ENCODE measurements at places on chromosomes 12 and 14. TPM values are rescaled to one million over a fixed set of nuclear protein-coding genes. Genes with fewer than 3 reads are reported as not detected.

GRCh38 chr12:64059685-64060084, 162.4 kb downstream of the KICS2 start:
- no peak for DNase-seq

ACACB gene
- polyA plus RNA-seq, result 14.4 TPM

CLEC4C gene
- polyA plus RNA-seq, result 0.16 TPM

DNA sequence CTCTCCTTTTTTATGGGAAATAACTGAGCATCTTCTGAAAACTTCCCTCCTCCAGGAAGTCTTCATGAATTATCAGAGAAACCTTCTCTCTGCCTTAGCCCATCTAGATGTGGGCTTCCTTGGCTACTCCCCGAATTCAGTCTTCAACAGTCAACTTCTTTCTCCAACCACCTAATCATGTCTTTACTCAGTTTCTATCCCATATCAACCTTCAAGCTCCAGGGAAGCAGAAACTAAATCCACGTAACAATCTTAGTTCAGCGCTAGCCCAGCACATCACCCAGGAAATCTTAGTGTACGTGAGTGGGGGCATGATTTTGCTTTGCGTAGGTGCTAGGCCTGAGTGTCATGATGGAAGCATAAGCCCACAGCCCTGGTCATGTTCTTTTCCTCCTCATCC, 12.7 kb upstream of the KRT77 start:
- DNase-seq, result no peak

ACOT4 gene
- polyA plus RNA-seq, result 2.6 TPM

ITGA5 gene
- polyA plus RNA-seq, result 43.6 TPM

SDR9C7 gene
- 0.10 TPM for polyA plus RNA-seq

GRCh38 chr14:34682787-34683321, 31.5 kb downstream of the CFL2 start:
- no peak for DNase-seq

GRCh38 chr12:124921200-124922031, 7.0 kb upstream of the UBC start:
- DNase-seq, result no peak

- no peak for DNase-seq
These were observed 66.1 kb downstream of the CCDC88C start for GRCh38 chr14:91351512-91351862.

GRCh38 chr14:103568952-103569351, 6.2 kb downstream of the COA8 start:
- no peak for DNase-seq

GRCh38 chr12:92639017-92639416, 63.8 kb upstream of the PLEKHG7 start:
- no peak for DNase-seq

GRCh38 chr12:108180255-108181094, 51.4 kb downstream of the WSCD2 start:
- DNase-seq, result no peak

MMP17 gene
- polyA plus RNA-seq, result 1.5 TPM

DNA sequence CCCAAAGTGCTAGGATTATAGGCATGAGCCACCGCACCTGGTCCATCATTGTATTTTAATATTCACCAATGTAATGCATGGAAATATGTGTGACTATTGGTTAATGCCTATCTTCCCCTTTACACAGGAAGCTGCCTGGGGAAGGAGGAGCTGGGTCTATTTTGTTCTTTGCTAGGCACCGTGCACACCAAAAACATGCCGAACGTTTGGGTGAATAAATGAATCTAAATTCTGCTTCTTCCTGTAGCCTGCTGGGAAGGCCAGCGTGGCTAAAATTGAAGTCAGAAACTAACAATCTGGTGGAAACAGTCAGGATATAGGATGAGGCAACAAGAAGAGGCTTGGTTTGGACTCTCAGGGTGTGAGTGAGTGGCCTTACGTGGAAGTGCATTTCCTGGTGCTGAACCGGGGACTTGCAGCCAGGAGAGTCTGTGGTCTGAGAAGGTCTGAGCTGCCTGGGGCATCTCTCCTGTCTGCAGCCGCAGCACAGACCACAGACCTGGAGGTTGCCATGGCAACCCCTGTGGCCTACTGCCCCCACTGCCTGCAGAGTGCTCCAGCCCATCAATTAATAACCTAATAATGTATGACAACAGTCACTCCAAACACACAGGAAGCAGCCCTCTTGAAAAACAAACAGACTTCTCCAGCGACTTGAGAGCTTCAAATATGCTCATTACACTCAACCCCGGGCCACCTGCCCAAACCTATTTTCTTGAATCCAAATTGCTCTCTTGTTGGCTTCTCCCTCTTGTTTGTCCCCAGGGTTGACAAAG, 5.5 kb upstream of the GPR68 start:
- no peak for DNase-seq

GRCh38 chr14:95557832-95558231, 23.0 kb downstream of the GLRX5 start:
- DNase-seq, result no peak

- DNase-seq, result no peak
These were observed 42.5 kb downstream of the SLC2A13 start for GRCh38 chr12:40063414-40063813.

- DNase-seq, result no peak
These were observed 723.7 kb upstream of the TBX3 start for GRCh38 chr12:115407723-115408122.

DNA sequence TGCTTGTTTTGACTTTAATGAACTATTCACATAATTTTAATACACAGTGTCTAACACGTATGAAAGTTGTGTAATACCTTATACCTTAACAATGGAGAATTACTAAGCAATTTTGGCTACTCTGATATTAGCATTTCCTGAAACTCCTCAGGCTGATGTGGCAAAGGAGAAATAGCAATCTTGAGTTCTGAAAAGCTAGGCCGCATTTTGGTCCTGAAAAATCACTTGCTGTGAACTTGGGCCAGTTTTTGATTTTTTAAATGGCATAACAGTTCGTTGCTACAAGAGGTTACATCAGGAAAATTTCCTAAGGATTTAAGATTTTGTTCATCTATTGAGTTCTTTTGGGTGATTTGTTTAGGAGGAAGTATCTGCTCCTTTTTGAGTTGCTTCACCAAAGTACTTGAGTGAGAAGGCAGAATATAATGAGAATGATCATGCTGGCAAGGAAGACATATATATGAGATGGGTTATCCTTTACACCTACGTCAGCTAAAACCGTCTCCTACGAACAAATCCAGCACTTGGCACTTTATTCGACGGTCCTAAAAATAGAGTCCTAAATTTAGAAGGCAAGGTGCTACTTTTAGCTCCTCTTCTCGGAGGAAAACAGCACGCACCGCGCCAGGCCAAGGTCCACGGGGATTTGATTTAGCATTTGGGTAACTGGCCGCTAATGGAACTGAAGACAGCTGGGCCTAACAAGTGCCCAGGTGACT, 32.2 kb downstream of the MIA2 start:
- DNase-seq, result peak; percentile 8

- no peak for DNase-seq
These were observed 297.9 kb downstream of the BCL11B start for GRCh38 chr14:98974113-98974512.

GRCh38 chr12:31393004-31393550, 67.1 kb upstream of the SINHCAF start:
- no peak for DNase-seq

PRH2 gene
- 0.32 TPM for polyA plus RNA-seq

DNA sequence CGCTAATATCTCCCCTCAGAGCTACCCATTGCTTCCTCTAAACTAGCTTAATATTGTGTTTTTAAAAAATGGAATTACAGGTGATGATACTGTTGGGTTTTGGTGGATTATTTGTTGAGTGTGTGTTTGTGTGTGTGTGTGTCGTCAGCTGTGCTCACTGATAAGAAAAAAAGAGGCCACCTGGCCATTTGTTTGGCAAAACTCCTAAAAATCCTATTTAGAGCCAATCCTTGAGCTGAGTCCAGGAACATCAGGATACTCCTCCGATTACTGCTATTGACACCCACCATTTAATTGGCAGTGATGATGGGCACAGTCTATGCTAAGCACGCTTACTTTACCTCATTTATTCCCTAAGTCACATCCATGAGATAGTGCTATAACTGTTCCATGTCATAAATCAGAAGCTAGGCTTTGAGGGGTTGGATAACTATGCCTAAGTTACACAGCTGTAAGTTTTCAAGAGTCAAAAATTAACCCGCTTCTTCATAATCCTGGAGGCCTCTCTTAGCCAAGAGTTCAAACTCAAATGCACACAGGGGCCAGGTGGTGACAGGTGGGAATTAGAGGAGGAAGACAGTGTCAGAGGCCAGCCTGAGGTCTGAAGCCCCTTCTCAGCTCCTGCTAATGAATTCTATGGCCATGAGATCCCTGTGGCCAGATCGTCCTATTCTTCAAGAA, 1026.6 kb upstream of the TMEM132C start:
- no peak for DNase-seq

DNA sequence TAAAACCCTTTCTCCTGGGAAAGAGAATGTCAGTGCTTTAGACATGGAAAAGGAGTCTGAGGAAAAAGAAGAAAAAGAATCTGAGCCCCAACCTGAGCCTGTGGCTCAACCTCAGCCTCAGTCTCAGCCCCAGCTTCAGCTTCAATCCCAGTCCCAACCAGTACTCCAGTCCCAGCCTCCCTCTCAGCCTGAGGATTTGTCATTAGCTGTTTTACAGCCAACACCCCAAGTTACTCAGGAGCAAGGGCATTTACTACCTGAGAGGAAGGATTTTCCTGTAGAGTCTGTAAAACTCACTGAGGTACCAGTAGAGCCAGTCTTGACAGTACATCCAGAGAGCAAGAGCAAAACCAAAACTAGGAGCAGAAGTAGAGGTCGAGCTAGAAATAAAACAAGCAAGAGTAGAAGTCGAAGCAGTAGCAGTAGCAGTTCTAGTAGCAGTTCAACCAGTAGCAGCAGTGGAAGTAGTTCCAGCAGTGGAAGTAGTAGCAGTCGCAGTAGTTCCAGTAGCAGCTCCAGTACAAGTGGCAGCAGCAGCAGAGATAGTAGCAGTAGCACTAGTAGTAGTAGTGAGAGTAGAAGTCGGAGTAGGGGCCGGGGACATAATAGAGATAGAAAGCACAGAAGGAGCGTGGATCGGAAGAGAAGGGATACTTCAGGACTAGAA, 6.1 kb downstream of the PNN start:
- no peak for DNase-seq

DNA sequence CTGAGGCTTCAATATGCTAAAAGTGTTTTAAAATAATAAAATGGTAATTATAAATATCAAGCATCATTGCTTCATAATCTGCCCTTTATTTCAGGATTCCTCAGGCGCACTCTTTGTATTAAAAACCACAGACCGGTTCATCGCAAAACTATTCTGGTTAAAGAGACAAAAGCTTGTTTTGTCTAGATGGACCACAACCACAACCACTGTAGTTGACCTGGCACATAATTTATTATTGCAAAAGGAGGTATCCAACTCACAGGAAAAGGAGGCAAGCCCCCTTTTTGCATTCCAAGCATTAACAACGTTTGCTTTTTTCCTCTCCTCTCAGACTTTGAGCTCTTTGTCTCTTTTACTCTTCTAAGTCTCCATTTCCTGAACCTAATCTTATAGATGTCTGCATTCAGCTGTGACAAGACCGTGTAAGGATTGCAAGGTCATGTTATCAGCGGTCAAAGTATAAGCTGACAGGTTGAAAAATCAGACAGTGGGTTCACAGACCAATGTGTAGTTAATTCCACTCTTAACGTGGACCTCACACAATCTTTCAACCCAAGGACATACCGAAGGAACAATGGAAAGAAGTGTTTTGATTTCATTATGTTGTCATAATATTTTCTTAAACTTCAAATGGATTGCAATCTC, 1057.6 kb downstream of the GALC start:
- DNase-seq, result no peak

DNA sequence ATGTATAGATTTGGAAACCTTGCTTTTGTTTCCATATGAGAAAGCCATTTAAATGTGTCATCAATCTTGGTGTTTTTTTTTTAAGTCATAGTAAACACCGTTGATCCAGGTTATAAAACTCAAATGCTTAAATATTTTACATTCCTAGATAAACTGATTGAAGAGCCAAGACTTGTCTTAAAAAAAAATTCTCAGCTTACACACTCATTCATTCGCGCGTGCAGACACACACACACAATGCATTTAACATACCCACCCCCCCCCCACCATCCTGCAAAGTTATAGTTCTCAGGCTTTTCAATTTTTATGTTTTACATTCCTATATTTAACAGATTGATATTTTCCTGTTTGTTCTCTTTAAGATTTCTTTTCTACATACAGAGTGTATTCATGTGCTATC, 536.4 kb downstream of the PRKD1 start:
- DNase-seq, result no peak

NELL2 gene
- polyA plus RNA-seq, result 12.4 TPM

GRCh38 chr12:116534311-116535121, 24.7 kb upstream of the MAP1LC3B2 start:
- DNase-seq, result no peak

PKP2 gene
- 22.5 TPM for polyA plus RNA-seq

- DNase-seq, result no peak
These were observed 465.8 kb downstream of the CCER1 start for GRCh38 chr12:90489141-90489540.

- DNase-seq, result no peak
These were observed 87.6 kb downstream of the GALNT8 start for GRCh38 chr12:4807813-4808212.

IPO8 gene
- 61.5 TPM for polyA plus RNA-seq

- DNase-seq, result no peak
These were observed 89.5 kb downstream of the ALX1 start for GRCh38 chr12:85369365-85370154.

DNA sequence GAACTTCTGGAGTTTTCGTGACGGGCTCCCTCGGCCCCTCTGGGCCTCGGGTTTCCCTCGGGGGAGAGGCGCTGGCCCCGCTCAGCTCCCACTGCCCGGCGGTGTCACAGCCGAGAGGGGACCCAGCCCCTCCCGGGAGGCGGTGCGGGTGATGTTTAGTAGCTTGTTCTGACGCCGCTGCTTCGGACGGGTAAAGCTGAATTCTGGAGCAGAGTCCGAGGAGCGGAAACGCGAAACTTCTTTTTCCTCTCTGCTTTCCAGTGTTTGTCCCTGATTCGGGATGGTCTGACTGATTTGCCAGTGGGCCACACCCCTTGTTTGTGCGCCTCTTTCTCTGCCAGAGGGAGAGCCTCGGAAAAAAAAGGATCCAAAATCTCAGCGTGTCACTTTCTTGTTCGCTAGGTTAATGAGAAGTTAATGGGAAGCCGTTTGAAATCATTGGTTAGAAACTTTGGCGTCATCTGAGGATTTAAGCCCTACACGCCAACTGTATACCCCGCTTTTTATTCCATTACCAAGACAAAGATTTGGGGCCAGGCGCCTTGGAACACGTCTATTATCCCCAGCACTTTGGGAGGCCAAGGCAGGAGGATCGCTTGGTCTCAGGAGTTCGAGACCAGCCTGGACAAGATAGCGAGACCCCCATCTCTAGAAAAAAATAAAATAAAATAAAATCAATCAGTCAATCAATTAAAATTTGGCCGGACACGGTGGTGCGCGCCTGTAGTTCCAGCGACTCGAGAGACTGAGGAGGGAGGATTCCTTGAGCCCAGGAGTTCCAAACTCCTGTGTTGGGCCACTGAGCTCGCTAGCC, 756 bp downstream of the TULP3 start:
- DNase-seq, result peak; percentile 47

All from left renal cortex interstitium (tissue), 4 donors.